ENCODE measurements at places on chromosomes 11 and 22.

- no peak for DNase-seq
Observed at GRCh38 chr11:100119176-100119575, 567.9 kb upstream of the ARHGAP42 start.

- DNase-seq: no peak
Observed at GRCh38 chr11:17821648-17822400, 87.2 kb downstream of the KCNC1 start.

DNA sequence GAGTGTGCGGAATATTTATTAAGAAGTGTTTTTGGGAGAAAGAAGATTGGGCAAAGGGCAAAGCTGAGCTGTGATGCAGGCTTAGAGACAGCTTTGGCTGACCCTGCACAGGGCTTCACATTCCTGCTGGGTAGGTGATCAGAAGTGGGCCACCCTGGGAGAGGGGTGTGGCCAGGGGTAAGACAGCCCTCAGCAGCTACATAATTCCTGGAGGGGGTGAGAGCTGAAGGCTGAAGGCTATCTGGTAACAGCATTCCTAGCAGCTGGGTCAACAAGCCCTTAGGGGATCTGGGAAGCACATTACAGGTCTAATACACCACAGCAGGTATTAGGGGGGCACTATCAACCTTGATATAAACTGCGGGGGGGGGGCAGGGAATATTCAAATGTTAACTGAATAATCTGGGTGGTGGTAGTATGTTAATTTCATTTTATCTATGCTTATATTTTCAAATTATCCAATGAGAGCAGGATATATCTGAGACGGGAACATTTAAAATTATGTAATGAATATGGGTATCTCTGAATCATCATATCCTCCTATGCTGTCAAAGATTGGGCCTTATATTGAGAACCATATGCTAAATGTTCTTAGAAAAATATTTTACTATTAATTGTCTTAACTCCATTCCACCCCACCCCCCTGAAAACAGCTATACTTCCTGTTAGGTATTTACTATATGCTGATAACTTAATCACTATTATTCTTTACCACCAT, 5.9 kb downstream of the OOSP1 start:
- DNase-seq: no peak

GRCh38 chr22:35894464-35894878, 134.2 kb downstream of the RBFOX2 start:
- DNase-seq: no peak

DNA sequence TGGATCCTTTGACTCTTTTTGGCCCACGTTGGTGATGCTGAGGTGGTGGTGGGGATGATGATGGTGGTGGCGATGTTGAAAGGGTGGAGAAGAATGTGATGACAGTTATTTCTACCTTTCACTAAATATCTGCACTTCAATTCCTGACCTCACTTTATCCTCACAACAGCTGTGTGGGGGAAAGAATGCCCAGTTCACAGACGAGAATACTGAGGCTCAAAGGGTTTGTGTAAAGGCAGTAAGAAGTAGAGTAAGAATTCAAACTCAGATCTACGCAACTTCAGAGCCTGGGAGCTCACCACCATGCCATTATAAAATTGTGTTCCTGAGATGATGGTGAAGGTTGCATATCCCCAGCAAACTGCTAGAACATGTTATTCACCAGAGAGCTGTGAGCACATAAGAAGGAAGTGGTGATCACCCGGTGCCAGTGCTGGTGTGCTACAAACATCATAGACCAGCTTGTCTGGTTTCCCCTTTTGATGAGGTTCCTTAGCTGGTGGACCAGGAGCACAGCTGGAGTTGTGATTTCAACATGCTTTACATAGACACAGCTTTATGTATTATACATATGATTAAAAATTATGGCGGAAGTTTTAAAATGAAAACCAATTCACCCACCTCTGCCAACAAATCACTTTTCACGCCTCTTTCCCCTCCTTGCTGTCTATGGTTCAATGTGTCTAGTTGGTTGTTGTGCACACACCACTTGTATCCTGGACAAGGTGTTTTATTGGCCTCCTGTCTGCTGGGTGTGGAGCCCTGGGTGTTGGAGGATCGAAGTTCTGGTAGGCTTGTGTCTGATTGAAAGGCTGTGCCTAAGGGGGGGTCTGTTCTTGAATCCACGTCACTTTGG, 6.2 kb downstream of the ST14 start:
- DNase-seq: no peak

- no peak for DNase-seq
Observed at GRCh38 chr11:69374110-69374945, 80.4 kb downstream of the MYEOV start.

GRCh38 chr11:47391711-47392432, 13.5 kb upstream of the SPI1 start:
- DNase-seq: no peak

DNA sequence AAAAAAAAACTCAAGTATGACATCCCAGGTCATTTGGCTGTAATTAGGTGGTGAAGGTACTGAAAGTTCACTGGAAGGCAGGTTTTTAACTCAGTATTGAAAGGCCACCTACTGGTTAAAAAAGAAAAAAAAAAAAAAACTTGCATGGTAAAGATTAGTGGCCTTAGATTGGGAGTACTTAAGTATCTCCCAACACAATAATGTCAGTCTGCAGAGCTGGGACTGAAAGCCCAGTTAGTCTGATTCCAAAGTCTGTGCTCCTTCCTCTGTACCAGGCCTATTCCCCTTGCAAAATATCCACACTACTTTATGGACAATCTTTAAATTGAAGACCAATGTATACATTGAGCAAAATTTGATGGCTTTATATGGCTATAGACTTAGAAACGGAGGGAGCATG, 85.5 kb downstream of the NOX4 start:
- no peak for DNase-seq

- DNase-seq: no peak
Observed at GRCh38 chr11:3129591-3130268, 35.4 kb downstream of the OSBPL5 start.

DNA sequence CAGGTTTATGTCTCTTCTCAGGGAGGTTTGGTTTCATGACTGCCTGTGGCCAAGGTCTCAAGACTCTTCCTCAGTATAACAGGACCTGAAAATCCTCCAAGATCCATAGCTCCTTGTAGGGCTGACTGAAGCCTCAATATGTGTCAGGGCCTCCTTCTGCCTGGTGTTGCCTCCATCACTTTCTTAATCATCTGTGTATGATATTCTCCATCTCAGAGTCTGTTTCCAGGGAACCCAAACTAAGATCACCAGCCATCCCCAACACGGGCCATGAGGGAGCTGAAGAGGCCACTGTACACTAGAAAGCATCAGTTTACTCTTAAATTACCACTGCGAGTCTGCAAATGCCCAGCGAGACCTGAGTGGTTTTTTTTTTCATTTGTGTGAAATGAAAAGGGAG, 17.7 kb downstream of the GGTLC2 start:
- no peak for DNase-seq

DNA sequence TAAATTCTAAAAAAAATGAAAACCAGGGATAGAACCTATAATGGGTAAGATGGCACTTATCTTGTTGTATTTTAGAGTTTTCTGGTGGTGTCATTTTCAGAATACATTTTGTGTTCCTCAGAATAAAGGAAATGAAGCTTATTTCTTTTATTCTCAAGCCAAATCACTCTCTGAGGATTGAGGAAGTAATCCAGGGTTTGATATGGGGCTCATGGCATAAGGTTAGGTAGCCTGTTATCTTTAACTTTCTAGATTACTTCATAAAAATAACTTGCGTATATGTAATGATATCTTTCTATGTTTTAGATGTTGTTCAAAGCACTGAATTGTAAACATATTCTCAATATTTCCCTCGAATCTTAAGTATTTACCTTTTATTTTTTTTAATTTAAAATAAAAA, 33.5 kb downstream of the PDE3B start:
- DNase-seq: no peak

- DNase-seq: no peak
Observed at GRCh38 chr11:57885298-57886050, 123.9 kb downstream of the CTNND1 start.

- no peak for DNase-seq
Observed at GRCh38 chr11:101705972-101706371, 122.2 kb upstream of the TRPC6 start.

GRCh38 chr11:11587122-11587521, 34.7 kb downstream of the GALNT18 start:
- DNase-seq: no peak

GRCh38 chr11:115653076-115653475, 148.9 kb upstream of the CADM1 start:
- DNase-seq: no peak

DNA sequence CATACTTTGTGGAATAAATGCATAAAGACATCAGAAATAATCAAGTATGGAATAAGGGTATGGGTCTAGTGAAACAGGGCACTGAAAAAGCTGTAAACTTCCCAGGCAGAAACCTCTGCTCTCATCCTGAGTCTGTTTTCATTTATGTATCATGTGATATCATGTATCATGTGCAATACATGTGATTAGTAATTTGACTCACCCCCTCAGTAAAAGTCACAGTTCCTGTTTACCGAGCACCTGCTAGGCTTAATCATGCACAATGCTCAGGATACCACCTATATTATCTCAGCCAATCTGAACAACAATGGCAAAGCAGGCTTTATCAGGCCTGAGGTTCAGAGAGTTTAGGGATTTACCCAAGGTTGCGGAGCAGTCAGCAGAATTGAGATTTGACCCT, 250.6 kb upstream of the TENM4 start:
- no peak for DNase-seq

- DNase-seq: no peak
Observed at GRCh38 chr11:5631417-5631816, 6.6 kb downstream of the TRIM34 start.

DNA sequence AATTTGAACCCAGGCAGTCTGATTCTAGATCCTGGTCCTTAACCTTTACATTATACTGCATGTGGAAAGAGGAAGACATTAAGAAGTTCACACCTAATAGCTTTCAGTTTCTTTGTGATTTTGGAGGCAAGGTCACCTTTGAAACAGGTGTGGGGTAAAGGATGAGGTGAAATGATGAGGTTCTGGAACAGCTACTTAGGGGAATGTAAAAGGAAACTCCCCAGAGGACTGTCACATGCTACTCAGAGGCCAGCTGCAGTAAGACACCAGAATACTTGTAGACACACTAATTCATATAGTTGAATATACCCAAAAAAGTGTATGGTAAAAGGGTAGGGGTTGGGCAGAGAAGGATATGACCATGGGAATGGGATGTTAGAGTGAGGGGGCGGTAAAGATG, 5.4 kb downstream of the APIP start:
- no peak for DNase-seq

DNA sequence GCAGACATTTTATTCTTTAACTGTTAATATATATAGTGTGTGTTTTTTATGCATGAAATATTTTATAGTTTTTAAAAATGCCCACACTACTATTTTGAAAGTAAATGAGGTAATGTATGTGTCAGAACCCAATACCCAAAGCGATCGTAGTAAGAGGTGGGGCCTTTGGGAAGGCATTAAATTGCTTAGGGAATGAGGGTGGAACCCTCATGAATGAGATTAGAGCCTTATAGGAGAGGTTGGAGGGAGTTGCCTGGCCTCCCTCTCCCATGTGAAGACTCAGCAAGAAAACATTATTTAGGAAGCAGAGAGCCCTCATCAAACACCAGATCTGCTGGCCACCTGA, 11.1 kb downstream of the KLHL35 start:
- DNase-seq: no peak

DNA sequence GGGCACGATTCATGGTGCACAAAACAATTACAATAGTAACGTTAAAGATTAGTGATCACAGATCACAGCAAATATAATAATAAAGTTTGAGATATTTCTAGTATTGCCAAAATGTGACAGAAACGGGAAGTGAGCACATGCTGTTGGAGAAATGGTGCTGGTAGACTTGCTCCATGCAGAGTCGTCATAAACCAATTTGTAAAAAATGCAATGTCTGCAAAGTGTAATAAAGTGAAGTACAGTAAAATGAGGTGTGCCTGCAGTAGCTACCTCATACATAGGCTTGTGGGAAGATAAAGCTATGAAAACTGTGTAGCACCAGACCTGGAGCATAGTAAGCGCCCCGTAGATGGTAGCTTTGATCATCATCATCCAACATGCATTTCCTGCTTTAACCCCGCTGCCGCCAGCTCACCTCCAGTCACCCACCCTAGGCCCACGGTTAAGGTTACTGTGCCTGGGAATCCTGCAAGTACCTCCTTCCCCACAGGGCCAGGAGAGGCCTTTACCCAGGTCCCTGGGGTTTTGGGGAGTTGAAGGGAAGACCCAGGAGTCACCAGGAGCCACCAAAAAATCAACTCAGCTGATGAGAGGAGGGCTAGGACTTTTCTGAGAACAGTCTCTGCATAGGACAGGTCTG, 59.2 kb downstream of the MYO7A start:
- DNase-seq: no peak

GRCh38 chr11:36056160-36056751, 112.4 kb downstream of the LDLRAD3 start:
- DNase-seq: no peak

DNA sequence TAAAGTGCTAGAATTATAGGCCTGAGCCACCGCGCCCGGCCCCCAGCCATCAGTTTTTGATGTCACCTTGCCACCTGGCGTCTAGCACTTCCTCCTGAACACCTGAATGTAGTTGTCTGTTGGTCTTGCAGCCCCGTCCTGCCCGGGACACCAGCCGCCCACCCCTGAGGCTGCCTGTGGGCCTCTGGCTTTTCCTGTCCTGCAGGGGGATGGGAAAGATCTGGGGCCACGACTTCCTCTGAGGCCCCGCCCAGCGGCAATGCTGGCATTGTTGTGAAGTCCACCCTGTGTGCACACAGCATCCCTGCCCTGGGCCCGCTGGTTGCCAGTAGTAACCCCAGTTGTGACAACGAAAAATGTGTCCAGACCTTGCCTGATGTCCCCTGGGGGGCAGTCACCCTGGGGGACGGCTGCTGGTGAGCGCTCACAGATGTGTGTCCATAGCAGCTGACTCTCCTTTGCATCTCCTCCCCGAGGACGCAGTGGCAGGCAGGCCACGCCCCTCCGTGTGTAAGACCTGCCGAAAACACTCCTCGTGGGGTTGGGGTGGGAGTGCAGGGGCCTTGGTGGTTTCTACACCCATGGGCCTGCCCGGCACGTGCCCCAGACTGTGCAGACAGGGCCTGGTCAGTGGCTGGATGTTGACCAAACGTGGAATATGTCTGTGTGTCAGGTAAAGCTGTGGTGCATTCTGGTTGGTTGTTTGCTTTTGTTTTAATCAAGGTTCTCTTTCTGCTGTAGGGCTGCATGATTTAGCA, 6.8 kb downstream of the SELENOO start:
- DNase-seq: no peak

Measured in T-helper 1 cell (primary cell).